ENCODE measurements at places on chromosomes 11 and 22.

DNA sequence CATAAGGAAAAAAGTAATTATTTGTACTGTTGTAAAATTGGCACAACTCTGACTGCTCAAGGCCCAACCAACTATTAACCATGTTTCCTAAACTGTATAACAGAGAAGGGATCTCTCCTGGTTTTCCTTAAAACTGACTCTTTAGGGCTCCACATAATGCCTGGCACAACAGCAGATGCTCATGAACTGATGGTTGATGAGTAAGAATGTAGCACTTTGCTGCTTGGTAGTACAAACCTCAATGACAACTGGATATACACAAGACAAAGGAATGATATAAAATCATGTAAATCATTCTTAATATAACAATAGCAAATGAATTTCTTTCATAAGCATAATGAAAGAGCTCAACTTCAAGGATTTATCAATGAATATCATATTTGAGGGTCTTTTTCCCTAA, 11.7 kb downstream of the MSANTD2 start:
- no peak for DNase-seq

DNA sequence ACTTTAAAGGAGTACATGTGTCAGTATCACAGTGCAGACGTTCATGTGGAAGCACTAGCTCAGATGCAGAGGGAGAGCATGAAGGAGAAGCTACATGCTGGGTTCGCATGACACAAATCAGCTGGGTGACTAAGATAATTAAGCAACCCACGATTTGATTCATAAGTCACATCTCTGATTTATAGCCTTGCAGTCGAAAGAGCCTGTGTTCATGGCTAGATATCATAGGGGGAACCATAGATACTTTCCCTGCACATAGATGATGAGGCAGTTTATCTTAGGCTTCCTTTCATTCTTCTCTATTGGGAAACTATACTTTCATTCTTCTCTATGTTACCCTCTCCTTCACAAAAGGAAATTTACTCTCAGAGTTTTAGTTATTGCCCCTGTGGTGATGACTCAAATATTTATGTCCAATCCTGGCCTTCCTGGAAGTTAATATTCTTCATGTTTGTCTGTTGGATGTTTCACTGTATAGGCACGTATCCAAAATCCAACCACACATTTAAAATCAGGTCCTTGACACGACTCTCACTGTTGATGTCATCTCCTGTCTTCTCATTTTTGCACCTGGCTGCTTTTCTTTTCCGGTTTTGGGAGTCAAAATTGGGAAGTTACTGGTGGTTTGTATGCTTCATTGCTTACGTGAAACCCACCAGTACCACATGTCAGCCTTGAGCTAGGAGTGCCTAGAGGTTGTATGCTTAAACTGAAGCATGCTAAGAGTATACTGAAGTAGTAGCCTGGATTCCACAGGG, 56.3 kb upstream of the SLC5A12 start:
- no peak for DNase-seq

- no peak for DNase-seq
Observed at GRCh38 chr22:29693161-29693560, 26.6 kb upstream of the CABP7 start.

GRCh38 chr11:133826866-133827265, 18.4 kb downstream of the SPATA19 start:
- DNase-seq, result no peak

- no peak for DNase-seq
Observed at GRCh38 chr11:70204466-70204799, 1.3 kb downstream of the FADD start.

DNA sequence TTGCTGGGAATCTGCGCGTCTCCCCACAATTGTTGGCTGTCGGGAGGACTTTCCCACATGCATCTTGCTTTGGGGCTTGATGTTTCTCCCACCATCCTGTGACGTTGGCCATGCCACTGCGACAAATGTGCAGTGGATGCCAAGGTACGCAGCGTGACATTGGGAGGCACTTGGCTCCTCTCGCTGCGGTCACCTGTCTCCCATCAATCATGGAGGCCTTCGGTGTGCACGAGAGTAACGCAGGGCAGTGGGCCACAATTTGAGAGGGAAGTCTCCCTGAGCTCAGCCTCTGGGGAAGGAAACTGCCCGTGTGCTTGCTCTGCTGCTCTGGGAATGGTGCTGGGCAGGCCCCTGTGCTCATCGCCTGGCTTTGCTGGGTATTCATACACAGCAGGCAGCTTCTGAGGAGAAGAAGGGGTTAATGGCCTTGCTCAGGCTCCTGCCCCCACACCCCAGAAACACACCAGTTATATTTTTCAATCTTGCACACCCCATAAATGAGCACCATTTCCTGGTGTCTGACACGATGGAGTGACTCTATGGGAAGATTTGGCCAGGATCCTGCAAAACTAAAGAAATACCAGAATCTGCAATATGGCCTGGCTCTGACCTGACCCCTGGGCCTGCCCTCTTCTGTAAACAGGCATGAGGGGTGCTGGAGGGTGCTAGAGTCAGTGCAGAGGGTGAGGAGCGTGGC, 153.5 kb downstream of the ADAMTS15 start:
- DNase-seq, result no peak

DNA sequence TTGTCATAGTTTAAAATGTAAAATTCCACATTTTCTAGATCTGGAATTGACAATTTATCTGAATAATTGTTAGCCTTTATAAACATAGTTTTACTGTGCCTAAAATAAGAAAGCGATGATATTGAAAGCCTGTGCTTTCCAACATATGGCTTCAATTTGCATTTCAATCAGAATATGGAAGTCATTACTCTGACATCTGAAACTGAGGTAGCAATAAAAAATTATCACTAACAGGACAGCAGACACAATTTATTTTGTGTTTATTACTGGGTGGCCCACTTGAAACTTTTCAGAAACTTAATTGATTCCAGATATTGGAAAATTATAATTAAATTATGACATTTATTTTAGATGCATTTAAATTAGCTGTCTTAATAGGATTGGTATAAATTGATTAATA, 78.5 kb downstream of the TMEM135 start:
- DNase-seq, result no peak

DNA sequence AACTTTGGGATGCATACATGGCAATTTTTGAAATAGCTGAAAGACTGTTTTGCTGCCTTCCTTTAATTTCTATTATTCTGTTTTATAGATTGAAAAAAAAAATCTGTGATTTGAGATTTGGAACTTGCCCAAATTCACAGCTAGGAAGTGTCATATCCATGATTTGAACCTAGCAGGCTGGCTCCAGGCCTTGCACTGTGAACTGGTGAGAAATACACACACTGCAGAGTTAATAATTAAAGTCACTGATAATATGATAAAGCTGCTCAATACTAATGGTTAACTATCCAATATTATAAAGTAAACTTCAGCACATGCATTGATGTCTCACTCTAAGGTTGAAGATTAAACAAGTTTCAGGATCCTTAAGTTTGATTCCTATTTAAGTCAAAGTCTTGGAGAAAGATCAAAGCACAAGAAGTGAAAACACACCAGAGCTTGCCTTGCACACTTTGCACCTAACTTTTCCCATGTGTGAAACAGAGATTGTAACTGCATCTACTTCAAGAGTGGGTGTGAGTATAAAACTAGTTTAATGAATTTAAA, 150.6 kb upstream of the CCDC179 start:
- no peak for DNase-seq

GRCh38 chr22:32048069-32048468, 5.0 kb downstream of the SLC5A1 start:
- no peak for DNase-seq

DNA sequence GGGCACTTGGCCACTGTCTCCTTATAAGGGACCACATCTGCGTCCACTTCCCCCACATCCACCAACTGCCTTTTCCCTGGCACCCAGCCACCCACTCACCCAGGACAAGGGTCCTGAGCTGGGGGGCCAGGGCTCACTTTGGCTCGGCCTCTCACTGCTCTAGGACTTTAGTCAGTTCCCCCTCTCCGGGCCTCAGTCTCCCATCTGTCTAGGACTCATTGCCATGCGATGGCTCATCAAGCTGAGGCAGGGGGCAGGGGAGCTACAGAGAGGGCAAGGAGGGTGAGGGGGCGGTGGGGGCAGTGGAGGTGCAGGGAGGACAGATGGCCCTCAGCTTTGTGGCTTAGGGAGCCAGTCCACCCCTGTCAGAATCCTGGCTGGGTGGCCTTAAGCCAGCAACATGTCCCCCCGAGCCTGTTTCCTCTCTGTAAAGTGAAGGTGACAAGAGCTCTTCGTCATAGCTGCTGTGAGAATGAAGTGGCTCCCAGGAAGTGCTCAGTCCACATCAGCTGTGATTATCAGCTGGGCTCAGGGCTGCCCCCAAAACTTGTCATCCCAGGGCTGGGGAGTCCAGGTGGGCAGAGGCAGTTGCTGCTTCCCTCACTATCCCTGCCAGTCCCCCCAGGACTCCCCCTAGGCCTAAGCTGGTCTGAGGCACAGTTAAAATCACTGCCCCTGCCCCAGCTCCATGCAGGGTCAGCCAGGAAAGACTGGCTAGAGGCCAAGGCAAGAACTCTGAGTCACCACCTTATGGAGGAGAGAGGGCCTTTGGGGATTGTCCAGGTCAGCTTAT, 14.9 kb downstream of the RAC2 start:
- DNase-seq, result no peak

- DNase-seq, result no peak
Observed at GRCh38 chr11:117820071-117820470, 4.5 kb downstream of the FXYD2 start.

- no peak for DNase-seq
Observed at GRCh38 chr11:12174128-12174476, 63.7 kb downstream of the MICAL2 start.

GRCh38 chr11:64718084-64718779, 4.8 kb downstream of the NRXN2 start:
- DNase-seq, result no peak

GRCh38 chr11:61012737-61013215, 41.3 kb downstream of the CD6 start:
- no peak for DNase-seq

- no peak for DNase-seq
Observed at GRCh38 chr11:94751786-94752185, 16.4 kb upstream of the AMOTL1 start.

DNA sequence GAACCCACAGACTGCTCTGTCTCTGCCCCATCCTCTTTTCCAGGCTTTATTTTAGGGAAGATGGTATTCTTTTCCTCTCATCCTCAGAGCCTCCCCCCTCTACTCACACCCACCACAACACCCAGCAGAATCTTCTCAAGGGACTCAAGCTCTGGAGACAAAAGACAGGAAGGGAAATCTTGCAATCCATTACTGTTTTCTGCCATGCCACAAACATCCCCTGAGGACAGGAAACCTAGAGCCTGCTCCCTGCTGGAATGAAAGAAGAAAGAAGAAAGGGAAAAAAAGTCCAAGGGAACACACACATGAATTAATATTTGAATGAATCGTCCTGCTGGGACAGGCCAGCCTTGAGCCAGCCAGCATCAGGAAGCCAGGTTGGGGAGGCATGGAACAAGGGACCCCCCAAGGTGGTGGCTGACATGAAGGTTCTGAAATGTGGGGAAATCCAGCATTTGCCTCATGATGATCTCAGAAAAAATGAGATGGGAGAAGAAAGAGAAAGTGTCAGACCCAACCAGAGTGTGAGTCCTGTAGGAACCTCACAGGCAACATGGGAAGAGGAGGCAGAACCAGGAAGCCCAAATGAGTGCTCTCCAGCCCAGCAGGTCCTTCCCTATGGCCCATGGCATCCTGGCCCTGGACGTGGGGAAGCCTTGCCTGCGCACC, 34.0 kb downstream of the SLCO2B1 start:
- DNase-seq, result no peak

GRCh38 chr22:30882974-30883533, 85.5 kb downstream of the MORC2 start:
- DNase-seq, result no peak

DNA sequence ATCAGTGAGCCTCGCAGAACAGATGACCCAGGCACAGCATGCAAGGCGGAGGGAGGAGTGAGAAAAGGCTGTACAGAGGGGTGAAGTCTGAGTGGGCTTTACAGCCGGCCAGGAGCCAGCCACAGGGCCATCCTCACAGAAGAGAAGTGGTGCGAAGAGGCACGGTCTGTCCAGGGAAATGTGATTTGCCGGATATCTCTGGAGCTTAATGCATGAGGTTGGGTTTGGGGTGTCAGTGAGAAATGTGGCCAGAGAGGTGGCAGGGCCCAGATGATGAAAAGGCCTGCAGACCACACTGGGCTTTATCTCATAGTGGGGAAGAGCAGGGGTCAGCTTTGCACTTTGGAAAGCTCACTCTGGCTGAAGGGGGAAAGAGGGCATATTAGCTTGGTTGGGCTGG, 255.2 kb downstream of the BUD13 start:
- no peak for DNase-seq

DNA sequence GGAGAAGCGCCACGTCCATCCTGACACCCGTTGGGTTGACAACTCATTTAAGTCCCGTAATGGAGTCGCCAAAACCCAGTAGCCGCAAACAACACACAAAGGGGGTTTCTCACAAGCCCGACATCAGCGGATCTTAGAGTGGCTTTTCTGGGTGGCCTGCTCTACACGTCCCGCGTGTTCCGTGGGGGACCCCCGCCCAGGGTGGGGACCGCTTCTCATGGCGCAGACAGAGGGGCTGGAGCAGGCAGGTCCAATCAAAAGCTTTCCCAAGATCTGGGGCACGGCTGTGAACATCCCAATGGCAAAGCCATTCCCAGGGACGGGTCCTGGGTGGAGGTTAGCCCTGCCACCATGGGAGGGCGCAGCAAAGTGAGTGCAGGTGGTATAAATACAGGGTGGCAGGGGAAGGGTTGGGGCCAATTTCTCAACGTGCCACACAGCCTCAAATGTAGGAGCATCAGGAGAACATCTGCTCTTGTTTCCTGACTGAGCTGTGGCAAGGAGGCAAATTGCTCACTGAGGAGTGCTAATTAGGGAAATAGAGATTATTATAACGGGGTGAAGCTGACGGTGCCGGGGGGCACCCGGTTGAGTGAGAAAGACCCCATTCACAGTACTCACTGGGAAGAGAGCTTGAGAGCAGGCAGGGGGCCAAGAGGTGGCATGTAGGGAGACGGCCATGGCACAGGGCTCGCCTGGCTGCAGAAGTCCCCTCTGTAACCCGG, 1447.2 kb downstream of the TBC1D22A start:
- no peak for DNase-seq

- DNase-seq, result no peak
Observed at GRCh38 chr22:43630451-43630850, 181.7 kb downstream of the EFCAB6 start.

GRCh38 chr11:132205006-132205405, 834.6 kb downstream of the NTM start:
- DNase-seq, result no peak
